Tracheal epithelial cell (primary cell): ENCODE measurements at places on chromosomes 11 and 22. TPM values are rescaled to one million over a fixed set of nuclear protein-coding genes. Genes with fewer than 3 reads are reported as not detected.

Gene LIPT2
- total RNA-seq: 2.9 and 3.6 TPM in 2 replicates

Gene TUBA8
- not detected in 2 replicates for total RNA-seq

Gene KCNA4
- total RNA-seq: not detected in 2 replicates

Gene FAM111B
- total RNA-seq: 0.21 and 2.2 TPM in 2 replicates

Gene ATP6V1E1
- 130 and 166 TPM in 2 replicates for total RNA-seq
